ENCODE measurements at places on chromosomes 12 and 14. TPM values are rescaled to one million over a fixed set of nuclear protein-coding genes. Genes with fewer than 3 reads are reported as not detected.

CNTN1 gene
- total RNA-seq = 0.46 TPM

ABCD2 gene
- total RNA-seq = not detected

- no peak for DNase-seq
These were observed 92.0 kb downstream of the FBXL14 start for GRCh38 chr12:1502379-1502720.

GRCh38 chr14:74649673-74650072, 37.6 kb upstream of the LTBP2 start:
- DNase-seq = no peak

DNA sequence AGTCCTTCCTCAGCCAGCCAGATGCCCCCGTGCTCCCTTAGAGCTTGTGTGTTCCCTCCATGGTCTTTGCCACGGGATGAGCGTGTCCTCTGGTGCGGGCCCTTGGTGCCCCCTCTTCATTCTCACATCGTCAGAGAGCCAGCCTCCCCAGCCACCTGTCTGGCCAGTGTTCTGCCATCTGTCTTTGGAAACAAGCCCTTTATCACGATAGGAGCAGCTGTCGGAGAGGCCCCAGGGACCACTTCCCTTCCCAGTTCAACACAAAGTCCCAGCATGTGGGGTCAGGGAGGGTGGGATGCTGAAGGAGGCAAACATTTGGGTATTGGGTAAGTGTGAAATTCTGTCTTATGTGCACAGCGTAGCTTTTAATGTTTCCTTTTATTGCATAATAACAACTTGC, 44.5 kb downstream of the DYNC1H1 start:
- no peak for DNase-seq

DNA sequence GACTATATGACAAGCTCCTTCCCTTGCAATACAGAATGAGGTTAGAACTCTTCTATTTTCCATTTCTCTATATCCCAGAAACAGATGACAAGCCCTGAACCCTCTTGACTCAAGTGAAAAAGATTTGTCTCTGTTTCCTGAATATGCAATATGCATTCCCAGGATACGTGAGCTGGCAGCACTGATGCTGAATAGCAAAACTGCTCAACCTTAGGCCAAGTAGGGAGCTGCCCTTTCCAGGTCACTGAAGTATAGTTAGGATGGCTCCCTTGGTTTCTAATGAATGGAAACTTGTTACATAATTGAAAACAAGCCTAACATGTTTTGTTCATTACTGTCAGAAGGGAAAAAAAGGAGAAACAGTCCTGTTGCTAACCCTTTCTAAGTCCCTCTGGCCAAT, 47.9 kb upstream of the PLEKHG7 start:
- DNase-seq = no peak

GRCh38 chr14:68036202-68036601, 216.6 kb downstream of the RAD51B start:
- DNase-seq = no peak

DNA sequence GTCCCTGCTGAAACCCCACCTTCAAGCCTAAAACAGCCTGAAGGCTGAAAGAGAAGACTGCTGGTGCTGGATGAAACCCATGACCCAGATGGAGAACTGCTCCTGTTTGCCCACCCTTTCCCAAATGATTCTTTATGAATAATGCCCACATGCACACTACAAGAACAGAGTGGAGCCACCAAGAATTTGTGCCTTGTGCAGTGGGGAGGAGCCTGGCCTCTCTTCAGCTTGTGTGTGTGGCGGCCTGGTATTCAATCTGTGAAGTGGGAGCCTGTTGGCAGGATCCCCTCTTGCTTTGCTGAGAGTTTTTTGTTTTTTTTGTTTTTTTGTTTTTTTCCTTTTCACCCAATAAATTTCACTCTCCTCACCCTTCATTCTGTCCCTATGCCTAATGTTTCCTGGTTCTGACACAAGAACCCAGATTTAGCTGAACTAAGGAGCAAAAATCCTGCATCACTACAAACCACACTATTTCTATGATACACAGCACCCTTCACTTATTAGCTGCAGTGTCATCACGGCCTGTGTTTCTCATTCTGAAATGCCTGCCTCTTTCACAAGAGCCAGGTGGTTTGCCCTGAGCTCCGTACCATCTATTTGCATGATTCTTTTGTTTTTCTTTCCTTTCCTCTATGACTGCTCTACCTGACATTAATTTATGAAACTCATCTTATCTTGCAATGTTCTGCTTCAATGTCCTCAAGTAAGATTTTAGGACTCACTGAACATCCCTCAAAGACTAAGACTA, 585.5 kb upstream of the ATXN7L3B start:
- no peak for DNase-seq

DNA sequence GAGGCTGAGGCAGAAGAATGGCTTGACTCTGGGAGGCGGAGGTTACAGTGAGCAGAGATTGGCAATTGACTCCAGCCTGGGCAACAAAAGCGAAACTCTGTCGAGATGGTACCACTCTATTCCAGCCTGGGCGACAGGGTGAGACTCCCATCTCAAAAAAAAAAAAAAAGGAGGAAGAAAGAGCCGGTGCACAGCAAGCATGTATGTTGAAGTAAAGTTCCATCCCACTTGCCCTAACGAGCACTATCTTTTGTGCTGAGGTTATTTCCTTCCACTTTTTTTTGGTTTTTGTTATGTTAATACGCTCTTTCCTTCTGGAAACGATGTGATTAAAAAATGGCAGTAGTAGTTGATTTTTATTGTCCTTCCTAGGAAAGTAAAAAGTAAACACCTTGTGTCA, 19.5 kb upstream of the GOLGA5 start:
- no peak for DNase-seq

DNA sequence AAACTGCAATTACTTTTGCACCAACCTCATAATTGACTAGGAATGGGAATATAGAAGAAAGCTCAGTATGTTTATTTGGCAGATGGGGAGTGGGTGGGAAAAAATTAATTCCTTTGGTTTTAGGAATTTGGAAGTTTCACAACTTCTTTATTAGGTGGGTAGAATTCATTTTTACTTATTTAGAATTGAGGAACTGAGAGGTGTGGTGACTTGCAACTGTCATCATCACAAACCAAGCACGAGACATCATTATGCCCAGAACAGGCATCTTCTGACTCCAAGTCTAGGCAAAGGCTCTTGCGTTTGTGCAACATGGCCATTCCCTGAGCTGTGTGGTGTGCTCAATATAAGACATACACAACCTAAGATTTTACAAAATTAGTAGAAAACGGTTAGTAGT, 380.0 kb downstream of the ATP23 start:
- no peak for DNase-seq

- DNase-seq = no peak
These were observed 44.9 kb downstream of the BBS10 start for GRCh38 chr12:76303365-76303764.
